ENCODE measurements at places on chromosomes 1 and 21. TPM values are rescaled to one million over a fixed set of nuclear protein-coding genes. Genes with fewer than 3 reads are reported as not detected.

DNA sequence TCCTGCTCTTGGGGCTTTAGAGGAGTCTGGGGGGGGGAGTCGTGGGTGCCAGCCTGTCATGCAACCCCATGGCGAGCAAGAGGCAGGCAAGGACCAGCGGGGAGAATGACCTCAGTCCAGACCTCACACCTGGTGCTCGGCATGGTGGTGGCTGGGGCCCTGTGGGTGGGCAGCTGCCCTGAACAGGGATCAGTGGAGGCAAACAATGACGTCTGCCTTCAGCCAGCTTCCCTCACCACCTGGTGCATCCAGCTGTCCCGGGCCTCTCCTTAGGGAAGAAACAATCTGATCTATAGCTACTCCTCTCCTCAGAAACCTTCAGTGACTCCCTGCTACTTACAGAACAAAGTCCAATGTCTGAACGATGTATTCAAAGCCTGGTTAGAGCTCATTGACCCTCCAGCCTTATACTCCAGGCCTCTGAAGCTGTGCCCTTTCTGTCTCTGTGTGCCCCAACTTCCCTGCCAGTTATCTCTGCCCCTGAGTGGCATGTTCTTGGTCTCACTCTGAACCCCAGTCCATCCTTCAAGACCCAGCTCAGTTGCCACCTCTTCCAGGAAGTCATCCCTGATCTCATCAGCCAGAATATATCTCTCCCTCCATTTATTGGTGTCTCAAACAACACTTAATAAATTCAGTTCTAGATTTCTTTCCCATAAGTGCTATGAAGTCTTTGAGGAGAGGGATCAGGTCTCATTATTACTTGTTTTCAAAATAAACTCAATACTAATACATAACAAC lies 6.6 kb downstream of the PADI2 start:
- no peak for DNase-seq

GRCh38 chr1:98732985-98733781 lies 71.7 kb downstream of the SNX7 start:
- DNase-seq: no peak

GRCh38 chr1:209434631-209435217 lies 148.8 kb upstream of the CAMK1G start:
- no peak for DNase-seq

- no peak for DNase-seq
Observed at GRCh38 chr1:201370500-201370899, 7.0 kb downstream of the TNNT2 start.

DNA sequence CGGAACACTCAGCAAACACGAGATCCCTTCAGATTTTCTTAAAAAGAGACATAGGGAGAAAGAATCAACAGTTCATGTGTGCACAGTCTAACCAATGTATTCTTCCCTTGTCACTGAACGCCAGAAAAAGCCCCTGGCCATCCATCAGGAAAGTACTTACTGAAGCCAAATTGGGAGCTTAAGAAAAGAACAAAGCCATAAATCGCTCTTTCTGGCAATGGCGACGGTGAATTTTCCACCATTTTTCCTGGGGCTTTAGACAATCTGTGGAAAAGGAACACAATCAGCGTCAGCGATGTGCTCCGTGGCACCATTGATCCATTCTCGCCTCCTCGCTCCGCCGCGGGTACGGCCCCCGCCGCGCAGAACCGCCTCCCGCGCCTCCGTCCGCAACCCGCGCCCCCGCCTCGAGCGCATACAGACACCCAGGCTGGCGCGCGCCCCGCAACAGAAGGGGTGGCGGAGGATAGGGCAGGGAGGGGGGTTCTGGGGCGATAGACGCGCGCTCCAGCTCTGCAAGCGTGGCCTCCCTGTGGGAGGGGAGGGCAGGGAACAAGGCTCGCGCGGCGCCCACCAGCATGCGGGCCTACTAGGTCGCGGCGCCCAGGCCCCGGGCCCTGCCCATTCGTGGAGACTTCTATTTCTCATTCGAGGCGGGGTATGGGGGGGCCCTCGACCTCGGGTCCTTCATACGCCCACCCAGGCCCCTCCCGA lies 440 bp downstream of the PIGP start:
- peak; percentile 87 for DNase-seq

DNA sequence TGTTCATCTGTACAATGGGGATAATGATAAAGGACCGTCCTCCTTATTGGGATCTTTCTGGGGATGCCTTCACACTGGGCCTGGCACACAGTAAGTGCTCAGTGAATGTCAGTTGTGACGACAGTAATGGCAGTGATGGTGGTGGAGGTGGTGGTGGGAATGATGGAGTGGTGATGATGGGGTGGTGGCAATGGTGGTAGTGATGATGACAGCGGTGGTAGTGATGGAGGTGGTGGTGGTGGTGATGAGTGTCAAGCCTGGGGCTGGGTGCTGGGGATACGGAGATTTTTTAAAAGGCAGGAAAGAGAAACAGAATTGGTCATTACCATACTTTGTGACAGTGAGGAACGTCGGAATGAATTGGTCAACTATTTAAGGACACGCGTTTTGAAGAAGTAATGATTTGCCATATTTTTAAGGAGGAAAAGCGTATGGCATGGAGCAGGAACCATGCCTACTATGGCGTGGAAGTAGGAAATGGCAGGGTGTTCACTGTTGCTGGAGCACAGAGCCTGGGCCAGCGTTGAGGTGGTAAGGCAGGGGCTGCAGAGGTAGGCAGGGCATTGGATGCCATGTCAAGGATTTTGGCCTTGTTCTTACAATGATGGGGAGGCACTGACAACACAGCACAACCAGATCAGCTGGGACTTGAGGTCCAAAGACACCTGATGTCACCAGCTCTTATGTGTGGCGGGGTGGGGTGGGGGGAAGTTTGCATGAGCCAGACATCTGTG lies 128.7 kb downstream of the ACTL8 start:
- DNase-seq: no peak

DNA sequence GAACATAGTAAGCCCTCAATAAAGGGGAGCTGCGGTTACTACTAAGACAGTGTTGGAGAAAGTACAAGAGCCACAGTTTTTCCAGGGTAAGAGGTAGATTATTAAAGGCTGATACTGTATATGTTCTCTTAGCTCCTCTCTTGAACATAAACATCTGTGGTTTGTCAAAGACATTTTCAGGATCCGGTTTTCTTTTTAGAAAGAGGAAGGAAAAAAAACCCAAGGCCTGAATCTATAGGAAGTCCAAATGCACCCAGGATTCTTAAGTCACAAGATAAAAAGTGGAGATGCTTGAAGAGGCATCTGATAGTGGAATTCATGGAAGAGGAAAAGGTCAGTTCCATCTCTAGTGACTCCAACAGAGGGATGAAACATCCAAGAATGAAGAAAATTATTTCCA lies 24.6 kb upstream of the SLC45A3 start:
- DNase-seq: no peak

GRCh38 chr1:193042766-193043691 lies 16.1 kb downstream of the UCHL5 start:
- DNase-seq: no peak

GRCh38 chr1:164630626-164631396 lies 71.8 kb downstream of the PBX1 start:
- no peak for DNase-seq

GRCh38 chr1:118204648-118205047 lies 19.6 kb upstream of the SPAG17 start:
- no peak for DNase-seq

GRCh38 chr1:62613325-62613727 lies 16.0 kb downstream of the ANGPTL3 start:
- no peak for DNase-seq

DNA sequence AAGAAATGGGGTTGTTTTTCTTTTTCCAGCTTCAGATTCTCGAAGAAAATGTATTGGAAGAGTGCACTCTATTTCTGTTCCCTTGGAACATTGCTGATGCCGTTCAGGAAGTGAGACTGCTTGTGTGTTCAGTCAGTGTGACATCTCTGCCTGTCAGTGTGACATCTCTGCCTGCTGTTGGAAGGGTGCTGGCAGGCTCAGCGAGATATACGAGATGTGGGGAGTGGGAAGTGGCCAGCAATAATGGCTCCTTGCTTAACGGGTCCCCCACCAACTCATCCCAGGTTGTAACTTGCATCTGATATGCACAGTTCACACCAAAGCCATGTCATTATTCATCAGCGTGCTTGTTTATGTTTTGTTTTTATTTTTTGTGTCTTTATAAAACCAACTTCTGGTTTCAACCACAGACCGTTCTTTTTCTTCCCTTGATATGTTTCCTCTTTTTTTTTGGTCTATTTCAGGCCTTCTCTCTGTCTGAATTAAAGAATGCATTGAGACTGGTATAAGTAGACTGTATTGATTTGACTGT lies 145.4 kb downstream of the GALNT2 start:
- no peak for DNase-seq

DNA sequence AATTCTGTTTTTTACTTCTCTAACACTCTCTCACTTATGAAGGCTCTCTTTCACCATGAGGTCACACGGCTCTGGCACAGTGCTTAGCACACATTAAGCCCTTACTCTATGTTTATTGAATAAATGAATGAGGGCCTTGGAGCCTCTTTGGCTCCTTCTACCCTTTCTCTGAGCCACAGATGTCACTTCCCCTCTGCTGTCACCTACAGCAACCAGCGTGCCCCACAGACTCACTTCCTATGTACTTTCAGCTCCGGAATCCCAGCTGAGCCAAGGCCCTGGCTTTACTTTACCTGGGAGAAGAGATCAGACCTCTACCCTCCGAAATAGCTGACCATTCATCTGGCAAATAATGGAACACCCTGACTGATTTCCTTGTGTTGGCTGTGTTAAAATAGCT lies 53.7 kb upstream of the HMCN1 start:
- no peak for DNase-seq

- DNase-seq: no peak
Observed at GRCh38 chr1:8332806-8333205, 14.9 kb downstream of the SLC45A1 start.

DNA sequence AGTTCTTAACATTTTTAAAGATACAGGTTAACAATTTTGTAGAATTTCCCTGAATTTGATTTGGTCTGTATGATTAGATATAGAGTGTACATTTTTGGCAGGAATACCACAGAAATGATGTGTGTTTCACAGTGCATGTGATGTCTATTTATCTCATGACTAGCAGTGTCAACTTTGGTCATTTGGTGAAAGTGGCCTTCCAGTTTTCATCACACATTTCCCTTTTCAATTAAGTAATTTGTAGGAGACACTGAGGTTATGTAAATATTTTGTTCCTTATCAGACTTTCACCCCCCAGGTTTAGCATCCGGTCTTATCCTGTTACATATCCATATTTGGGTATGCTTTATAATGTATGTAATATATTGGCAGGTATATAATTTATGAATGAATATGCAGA lies 41.8 kb downstream of the MAP3K7CL start:
- DNase-seq: no peak

GRCh38 chr1:11505591-11506538 lies 26.9 kb downstream of the DISP3 start:
- no peak for DNase-seq

GRCh38 chr1:11680270-11681070 lies 478 bp downstream of the MAD2L2 start:
- DNase-seq: no peak

DNA sequence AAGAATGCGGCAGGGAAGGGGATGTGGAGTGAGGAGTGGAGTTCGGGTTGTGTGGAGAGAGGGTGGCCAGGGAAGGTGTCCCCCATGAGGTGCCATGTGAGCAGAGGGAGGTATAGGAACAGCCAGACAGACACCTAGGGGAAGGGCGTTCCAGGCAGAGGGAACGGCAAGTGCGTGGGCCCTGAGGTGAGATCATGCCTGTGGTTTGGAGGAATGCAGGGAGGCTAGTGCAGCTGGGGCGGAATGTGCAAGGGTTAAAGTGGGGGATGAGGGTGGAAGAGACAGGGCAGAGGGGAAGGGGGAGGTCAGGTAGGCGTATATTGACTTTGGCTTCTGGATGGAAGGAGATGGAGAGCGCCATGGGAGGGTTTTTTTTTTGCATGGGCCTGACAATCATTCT lies 31.6 kb upstream of the PADI6 start:
- no peak for DNase-seq

DNA sequence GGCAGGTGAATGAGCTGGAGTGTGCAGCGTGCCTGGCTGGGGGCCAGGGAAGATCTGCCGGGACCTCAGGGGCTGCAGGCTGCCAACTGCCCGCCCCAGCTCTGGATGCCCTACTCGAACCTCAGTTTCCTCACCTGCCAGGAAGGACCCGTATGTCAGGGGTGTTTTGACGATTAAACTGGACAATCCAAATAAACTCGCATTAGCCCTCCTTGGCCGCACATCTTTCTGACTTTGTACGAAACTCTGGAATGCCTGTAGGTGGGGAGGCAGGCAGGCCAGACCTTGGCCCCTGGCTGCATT lies 8.3 kb upstream of the ZNF669 start:
- no peak for DNase-seq

Gene TIMM17A
- 64.7 TPM for total RNA-seq

Gene RGS8
- 0.05 TPM for total RNA-seq

Gene KCNK1
- total RNA-seq: 69.6 TPM

Gene FAM177B
- not detected for total RNA-seq

Gene PRRX1
- 38.6 TPM for total RNA-seq

Gene S100A7A
- not detected for total RNA-seq

Gene SEC16B
- total RNA-seq: 2.2 TPM

Gene LRRC53
- total RNA-seq: not detected

Gene PPP1R12B
- 465 TPM for total RNA-seq

All from left cardiac atrium (tissue), 4 donors.